ENCODE measurements at places on chromosomes 2 and 18. TPM values are rescaled to one million over a fixed set of nuclear protein-coding genes. Genes with fewer than 3 reads are reported as not detected.

DNA sequence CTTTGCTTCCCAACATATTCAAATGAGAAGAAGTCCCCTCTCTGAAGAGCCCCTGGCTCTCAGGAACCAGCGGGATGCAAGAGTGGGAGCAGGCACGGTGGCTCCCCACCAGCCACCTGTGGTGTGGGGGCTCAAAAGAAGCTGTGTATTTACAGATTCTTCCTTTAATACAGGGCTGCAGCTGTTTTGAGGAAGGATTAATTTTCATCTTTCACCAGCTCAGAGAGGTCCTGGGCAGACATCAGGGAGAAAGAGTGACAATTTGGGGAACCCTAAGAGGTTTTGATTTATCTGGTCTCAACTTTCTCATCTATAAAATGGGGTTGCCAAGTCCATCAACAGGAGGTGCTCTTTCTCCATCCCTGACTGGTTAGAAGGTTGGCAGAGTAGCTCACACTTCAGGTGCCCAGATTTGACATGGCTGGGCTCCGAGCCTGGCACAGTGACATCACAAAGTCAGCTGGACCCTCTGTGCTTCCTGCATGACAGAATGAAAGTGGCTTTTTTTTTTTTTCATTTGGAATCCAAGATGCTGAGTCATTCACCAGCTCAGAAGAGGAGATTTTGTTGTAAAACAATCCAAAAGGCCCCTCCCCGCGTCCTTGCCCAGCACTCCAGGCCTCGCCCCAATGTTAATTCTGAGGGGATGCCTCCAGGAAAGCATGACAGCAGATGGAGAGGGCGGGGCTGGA, 15.5 kb upstream of the SIX2 start:
- DNase-seq, result peak; percentile 53

- DNase-seq, result no peak
These were observed 107.1 kb downstream of the TFCP2L1 start for GRCh38 chr2:121177896-121178295.

DNA sequence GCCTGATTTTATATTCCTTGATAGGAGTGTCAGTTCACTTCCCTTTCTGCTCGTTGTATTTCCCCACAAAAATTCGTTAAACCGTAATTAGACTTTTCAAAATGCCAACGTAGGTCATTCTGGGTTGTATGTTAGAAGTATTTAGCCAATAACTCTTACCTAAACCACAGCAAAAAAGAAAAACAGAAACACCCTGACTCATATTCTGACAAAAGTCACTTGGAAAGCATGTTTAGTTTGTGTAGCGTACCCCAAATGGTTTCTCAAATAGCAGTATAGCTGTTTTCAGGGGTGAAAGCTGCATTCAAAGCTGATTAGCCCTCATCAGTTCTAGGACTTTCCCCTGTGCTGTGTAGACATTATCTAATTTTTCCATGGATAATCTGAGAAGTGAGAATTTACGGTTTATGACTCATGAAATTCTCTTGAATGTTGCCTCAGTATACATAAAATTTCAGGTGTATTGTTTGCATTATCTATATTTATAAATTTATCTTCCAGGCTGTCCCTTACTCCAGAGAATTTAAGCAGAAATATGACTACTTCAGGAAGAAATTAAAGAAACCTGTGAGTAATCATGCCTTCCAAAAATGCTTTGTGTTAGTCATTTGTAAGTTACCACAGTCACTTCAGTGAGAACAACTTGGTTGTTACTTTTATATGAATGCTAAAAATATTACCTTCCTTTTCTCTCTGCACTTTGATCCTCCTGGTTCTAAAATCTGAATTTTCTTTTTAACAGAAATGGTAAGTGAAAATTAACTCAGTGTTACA, 264.9 kb downstream of the ALPK2 start:
- peak; percentile 70 for DNase-seq

GRCh38 chr2:189516546-189516945, 64.0 kb downstream of the SLC40A1 start:
- DNase-seq, result no peak

DNA sequence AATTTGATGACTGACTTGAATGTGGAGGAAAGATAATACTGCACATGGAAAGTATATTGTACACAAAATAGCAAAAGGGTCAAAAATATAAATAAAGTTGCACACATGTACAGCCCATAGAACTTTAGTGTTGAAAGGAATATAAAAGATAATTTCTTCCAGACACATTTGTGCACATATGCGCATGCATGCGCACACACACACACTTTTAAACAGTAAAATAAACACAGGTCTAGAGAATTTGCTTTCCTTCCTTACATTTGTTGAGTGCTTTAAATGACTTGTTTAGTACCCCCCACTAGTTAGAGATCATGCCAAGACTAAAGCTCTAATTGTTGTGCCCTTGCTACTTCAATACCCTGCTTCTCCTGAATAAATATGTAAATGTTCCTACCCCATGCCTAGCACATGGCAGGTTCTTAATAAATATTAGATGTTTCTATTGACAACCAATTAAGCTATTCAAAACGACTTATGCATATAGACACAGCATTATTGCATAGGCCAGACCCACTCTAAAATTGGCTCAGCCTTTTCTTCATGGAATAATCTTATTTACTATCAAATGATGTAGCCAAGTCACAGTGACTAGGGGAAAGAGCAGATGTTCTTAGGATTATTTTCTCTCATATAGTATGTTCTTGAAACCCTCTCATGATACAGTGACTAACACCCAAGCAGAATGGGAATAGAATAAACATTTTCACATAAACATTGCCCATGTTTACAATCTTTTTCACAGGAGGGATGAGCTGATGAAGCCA, 165.5 kb upstream of the ACVR2A start:
- DNase-seq, result peak; percentile 1

GRCh38 chr2:68667371-68667770, 24.0 kb downstream of the PROKR1 start:
- no peak for DNase-seq

GRCh38 chr2:32746669-32747068, 118.8 kb downstream of the TTC27 start:
- DNase-seq, result no peak

GRCh38 chr2:12141618-12142258, 395.3 kb downstream of the LPIN1 start:
- DNase-seq, result no peak

GRCh38 chr2:28247734-28248133, 144.9 kb upstream of the FOSL2 start:
- no peak for DNase-seq

ANKRD36C gene
- total RNA-seq, result 32.8 TPM

FBXO36 gene
- 2.2 TPM for total RNA-seq

ABCG5 gene
- not detected for total RNA-seq

CFAP210 gene
- not detected for total RNA-seq

GAREM1 gene
- total RNA-seq, result 2.3 TPM

RIT2 gene
- not detected for total RNA-seq

EML6 gene
- total RNA-seq, result 0.18 TPM

SP3 gene
- 136 TPM for total RNA-seq

UGT1A8 gene
- total RNA-seq, result not detected

Measured in IMR-90 (cell line).